ENCODE measurements at places on chromosomes 1 and 21.

- H3K27ac ChIP-seq, result no peak overlapping the region
- no peaks in the 10 kb centered on the region for H3K36me3 ChIP-seq
- no peaks in the 10 kb centered on the region for H3K4me1 ChIP-seq
- H3K4me3 ChIP-seq, result no peak overlapping the region
Observed at GRCh38 chr21:38531591-38531990, 33.3 kb upstream of the ERG start.

GRCh38 chr1:112309499-112309898 is 86.5 kb upstream of the CTTNBP2NL start:
- peaks cover 18% of the 10 kb centered on the region for H3K27me3 ChIP-seq
- H3K4me1 ChIP-seq, result no peaks in the 10 kb centered on the region
- H3K36me3 ChIP-seq, result no peaks in the 10 kb centered on the region
- no peak for DNase-seq

DNA sequence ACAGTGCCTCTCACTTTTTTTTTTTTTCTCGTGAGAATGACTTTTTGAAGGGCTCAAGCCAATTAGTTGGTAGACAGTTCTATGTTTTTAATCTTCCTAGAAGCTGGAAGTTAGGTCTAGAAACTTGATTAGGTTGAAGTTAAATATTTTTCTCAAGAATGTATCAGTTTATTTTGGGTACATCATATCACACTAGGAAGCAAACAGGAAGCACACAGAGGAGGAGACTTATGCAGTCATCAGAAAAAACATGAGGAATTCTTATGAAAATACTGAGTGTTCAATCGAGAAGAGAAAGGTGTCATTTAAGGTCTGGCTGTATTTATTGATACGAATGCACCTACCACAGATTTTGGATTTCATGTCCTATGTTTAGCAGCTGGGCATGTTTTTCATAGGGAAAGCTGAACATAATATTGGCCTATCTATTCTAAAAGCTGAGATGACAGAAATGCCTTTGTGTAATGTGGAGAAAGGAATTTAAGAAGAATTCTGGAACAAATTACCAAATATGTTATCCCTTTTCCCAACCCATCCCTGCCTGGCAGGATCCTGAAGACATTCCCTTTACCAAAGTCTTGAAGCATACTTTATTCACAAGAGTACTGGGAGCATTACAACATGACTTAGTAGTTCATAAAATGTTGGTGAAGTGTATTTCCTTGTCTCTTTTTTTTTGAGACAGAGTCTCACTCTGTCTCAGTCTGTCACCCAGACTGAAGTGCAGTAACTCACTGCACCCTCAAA is 17.5 kb upstream of the ZFP69B start:
- H3K4me3 ChIP-seq, result no peak overlapping the region
- H3K27ac ChIP-seq, result no peak overlapping the region
- peaks cover 2% of the 10 kb centered on the region for H3K36me3 ChIP-seq
- no peaks in the 10 kb centered on the region for H3K4me1 ChIP-seq
- no peaks in the 10 kb centered on the region for H3K27me3 ChIP-seq
- no peak for DNase-seq

- no peak overlapping the region for H3K27ac ChIP-seq
- H3K4me3 ChIP-seq, result no peak overlapping the region
- H3K36me3 ChIP-seq, result no peaks in the 10 kb centered on the region
Observed at GRCh38 chr1:81183553-81183952, 617.2 kb upstream of the ADGRL2 start.

DNA sequence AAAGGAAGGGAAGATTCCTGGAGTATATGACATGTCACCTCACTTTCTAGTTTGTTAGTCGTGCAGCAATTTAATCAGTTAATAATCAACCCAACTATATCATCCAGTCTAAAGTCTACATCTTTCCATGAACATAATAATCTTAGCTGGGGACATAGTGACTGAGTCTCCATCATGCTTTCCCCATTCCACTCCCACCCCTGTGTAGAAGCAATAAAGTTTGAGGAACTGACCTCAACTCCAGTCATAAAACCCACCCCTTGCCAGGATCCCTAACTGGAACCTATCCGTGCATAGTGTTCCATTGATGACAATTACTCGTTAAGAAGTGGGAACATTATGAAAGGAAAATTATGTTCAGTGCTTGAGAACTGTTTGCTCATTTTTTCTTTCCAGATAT is 48.9 kb upstream of the MROH9 start:
- no peak overlapping the region for H3K4me3 ChIP-seq
- no peak for DNase-seq
- H3K4me1 ChIP-seq, result no peaks in the 10 kb centered on the region
- no peaks in the 10 kb centered on the region for H3K36me3 ChIP-seq

DNA sequence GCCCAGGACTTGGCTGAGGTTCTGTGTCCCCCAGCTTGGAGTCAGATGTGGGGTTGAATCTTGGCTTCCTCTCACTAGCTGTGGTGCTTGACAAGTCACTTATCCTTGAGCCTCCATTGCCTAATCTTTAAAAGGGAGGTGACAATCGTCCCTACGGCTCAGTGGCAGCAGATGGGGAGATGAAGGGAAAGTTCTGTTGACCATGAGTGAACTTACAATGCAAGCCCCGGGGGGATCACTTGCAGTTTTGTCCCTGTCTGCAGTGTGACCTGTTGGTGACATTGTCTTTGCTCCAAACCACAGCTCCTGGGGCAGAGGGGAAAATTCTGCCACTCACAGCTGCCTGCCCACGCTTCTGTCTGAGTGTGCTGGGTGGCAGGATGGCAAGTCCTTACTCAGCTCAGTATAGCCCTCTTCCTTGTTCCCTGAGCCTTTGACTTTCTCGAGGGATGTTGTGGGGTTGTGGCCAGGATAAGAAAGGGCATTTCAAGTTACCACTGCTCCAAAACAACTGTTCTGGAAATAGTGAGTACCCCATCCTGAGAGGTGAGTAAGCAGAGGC is 1.7 kb downstream of the PCSK9 start:
- peaks cover 52% of the 10 kb centered on the region for H3K27me3 ChIP-seq
- no peak overlapping the region for H3K4me3 ChIP-seq
- H3K36me3 ChIP-seq, result no peaks in the 10 kb centered on the region
- DNase-seq, result no peak

DNA sequence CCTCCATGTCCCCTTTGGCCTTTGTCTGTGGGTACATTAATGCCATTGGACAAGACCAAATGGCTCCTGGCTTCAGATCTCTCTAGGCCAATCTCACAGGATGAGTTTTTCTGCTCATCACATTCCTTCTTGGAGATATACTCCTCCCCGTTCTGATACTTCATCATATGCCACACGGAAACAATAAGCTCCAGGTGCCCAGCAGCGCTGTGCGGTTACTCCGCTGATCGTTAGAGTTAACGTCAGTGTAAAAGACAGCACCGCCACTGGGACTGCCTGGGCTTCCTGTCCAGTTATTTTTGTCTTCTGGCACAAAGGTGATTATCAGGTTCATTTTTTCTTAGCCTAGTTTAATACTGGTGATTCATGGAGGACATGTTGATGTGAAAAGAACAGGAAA is 22.5 kb downstream of the CACHD1 start:
- H3K27me3 ChIP-seq, result peaks cover under 1% of the 10 kb centered on the region
- no peak overlapping the region for H3K4me3 ChIP-seq
- no peak for DNase-seq
- peaks cover 10% of the 10 kb centered on the region for H3K4me1 ChIP-seq

DNA sequence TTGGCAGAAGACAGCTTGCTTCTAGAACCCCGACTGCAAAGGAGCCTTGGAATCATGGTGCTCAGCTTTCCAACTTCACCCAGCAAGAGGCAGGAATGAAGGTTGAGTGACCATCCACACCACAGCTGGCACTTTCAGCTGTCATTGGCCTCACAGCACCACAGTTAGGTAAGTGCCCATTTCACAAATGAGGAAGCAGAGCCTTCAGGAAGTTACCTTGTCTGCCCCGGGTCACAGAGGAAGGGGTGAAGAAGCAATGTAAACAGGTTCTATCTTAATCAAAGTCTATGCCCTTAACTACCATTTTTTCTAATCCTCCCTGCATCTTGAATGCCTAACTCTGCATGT is 156.0 kb downstream of the GLUL start:
- no peak overlapping the region for H3K27ac ChIP-seq
- peaks cover 6% of the 10 kb centered on the region for H3K4me1 ChIP-seq
- H3K4me3 ChIP-seq, result no peak overlapping the region
- H3K27me3 ChIP-seq, result no peaks in the 10 kb centered on the region

DNA sequence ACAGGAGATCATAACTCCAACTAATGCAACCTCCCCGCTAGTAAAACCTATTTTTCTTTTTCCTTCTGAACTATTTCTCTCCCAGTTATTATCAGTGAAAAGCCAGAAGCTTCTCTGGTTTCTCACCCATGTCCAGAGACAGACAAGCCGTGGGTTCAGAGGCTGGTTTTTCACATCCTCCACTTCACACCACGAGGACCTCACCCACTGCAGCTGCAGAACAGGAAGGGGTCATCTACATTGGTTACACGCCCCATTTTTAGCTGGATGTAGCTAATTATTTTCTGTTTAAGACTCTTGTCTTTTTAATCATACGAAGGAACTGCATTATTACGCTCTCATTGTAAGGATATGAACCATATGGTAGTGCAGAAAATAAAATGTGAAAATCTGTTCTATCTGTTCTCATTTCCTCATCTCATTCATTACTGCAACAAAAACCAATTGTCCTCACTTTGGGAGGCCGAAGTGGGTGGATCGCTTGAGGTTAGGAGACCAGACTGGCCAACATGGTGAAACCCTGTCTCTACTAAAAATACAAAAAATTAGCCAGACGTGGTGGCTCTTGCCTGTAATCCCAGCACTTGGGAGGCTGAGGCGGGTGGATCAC is 39.1 kb upstream of the CLDN14 start:
- no peak overlapping the region for H3K27ac ChIP-seq
- peaks cover 4% of the 10 kb centered on the region for H3K4me1 ChIP-seq
- H3K36me3 ChIP-seq, result no peaks in the 10 kb centered on the region
- H3K4me3 ChIP-seq, result no peak overlapping the region

DNA sequence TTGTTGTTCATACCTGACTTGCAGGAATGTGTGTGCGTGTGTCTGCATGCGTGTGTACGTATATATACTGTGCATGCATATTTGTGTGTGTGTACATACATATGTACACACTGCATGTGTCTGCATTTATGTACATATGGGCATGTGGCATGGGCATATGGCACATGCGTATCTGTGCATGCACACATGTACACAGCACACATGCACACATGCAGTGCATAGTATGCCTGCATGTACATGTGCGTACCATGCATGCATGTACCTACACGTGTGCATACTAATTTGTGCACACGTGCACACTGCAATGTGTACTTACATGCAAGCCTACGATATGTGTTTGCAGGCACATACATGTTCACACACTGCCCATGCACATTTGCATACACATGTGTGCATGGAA is 43.9 kb downstream of the GALNT2 start:
- H3K36me3 ChIP-seq, result peaks cover 31% of the 10 kb centered on the region
- no peak for DNase-seq
- H3K27ac ChIP-seq, result peak overlapping the region; percentile 92

DNA sequence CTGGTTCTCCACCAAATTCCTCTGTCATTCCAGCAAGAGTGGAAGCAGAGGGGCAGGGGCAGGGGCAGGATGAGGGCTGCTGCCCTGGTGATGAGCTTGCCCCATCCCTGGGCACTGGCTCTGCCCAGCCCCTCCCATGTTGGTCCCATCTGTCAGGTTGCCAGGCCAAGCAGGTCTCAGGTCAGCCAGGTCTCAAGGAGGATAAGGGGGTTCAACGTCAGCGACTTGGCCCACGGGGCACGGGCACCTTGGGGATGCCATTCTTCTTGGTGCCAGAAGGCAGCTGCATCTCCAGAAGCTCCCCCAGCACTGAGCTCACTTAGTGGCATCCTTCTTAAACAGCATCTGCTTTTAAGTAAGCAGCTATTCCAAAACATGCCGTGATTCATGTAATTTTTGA is 133.1 kb downstream of the AJAP1 start:
- H3K27me3 ChIP-seq, result peaks cover 6% of the 10 kb centered on the region
- H3K4me1 ChIP-seq, result no peaks in the 10 kb centered on the region
- no peak overlapping the region for H3K4me3 ChIP-seq
- H3K27ac ChIP-seq, result no peak overlapping the region

- no peaks in the 10 kb centered on the region for H3K36me3 ChIP-seq
- no peak overlapping the region for H3K27ac ChIP-seq
- no peak overlapping the region for H3K4me3 ChIP-seq
- H3K4me1 ChIP-seq, result no peaks in the 10 kb centered on the region
- H3K27me3 ChIP-seq, result no peaks in the 10 kb centered on the region
- DNase-seq, result no peak
Observed at GRCh38 chr1:90387805-90388204, 329.3 kb downstream of the BARHL2 start.

DNA sequence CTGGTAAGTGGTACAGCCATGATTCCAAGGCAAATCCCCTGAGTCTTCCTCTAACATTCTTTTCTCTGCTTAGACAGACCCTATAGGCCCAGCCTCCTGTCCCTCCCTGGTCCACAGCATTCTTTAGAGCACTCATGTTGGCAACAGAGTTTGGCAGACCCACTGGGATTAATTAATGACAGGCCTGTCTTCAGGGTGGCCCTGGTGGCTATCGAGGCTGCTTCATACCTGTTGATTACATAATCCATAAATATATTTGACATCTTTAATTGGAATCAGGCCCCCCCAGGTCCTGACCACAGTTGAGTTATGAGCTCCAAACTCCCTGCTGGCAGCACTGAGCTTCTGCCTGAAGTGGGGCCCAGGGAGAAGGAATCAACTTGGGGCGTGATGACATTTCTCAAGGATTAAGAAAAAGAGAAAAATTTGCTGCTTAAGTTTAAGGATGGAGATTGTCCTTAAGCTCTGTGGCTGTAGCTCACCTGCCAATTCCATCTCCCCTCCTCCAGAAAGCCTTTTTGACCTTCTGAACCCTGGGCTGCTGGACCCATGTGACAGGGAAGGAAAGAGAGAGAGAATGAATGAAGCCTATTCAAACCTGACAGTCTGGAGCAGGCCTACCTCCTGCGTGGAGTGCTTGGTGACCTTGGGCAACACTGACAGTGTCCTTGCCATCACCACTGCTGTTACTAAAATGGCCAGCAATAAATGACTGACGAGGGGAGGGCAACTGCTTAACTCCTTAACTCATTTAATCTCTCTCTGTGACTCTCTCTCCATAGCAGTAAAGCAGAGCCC is 156.6 kb downstream of the TRABD2B start:
- H3K27ac ChIP-seq, result no peak overlapping the region
- H3K4me1 ChIP-seq, result no peaks in the 10 kb centered on the region
- no peaks in the 10 kb centered on the region for H3K36me3 ChIP-seq
- DNase-seq, result no peak
- H3K4me3 ChIP-seq, result no peak overlapping the region
- H3K27me3 ChIP-seq, result peaks cover 3% of the 10 kb centered on the region

DNA sequence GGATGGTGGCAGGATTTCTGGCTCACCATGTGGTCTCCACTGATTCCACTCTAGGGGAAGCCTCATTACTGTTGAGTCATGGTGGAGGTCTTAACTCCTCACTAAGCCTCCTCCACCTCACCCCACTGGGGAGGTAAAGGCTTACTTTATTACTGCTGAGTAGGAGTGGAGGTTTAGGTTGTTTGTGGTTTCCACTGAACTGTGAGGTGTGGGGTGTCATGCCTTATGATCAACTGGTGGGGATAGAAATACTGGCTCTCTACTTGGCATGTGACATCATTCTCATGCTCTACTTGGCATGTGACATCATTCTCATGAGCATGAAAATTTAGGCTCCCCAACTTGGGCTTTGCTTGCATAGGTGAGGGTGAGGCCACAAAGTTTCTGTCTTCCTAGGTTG is 35.6 kb downstream of the COL6A1 start:
- peaks cover 42% of the 10 kb centered on the region for H3K27me3 ChIP-seq
- no peak overlapping the region for H3K4me3 ChIP-seq
- DNase-seq, result no peak
- no peaks in the 10 kb centered on the region for H3K36me3 ChIP-seq

GRCh38 chr1:58487002-58487401 is 59.5 kb downstream of the OMA1 start:
- no peak overlapping the region for H3K27ac ChIP-seq
- H3K27me3 ChIP-seq, result no peaks in the 10 kb centered on the region
- DNase-seq, result no peak
- no peak overlapping the region for H3K4me3 ChIP-seq
- H3K36me3 ChIP-seq, result peaks cover 18% of the 10 kb centered on the region
